ENCODE measurements at places on chromosomes 7 and 10.

DNA sequence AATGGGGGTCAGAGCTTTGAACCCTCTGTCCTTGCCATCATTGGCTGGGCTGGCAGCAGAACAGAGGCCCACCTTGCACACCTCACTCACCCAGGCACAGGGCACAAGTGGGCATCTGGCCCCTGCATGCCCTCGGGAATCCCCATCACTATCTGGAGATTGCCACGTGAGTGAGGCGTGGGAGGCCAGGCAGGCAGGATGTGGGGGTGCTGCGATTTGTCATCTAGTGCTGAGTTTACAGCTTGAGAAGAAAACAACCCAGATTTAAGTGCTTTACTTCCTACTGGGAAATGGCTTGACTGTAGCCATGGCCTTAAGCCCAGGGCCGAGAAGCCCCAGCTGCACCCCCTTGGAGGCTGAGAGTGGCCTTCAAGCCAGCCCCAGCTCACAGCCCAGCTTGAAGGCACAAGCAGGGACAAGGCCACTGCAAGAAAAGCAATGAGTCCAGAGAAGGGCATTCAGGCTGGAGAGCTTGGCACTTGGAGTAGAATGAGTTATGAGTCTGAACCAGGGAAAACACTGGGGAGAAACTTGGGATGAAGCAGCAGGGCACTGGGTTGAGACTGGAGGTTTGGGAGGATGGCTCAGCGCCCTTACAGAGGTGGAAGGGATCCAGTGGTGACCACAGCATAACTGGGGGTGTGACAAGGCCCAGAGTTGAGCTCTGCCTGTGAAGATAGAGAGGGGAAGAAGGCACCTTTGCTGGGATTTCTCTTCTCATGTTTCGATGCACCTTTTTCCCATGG, 123.0 kb downstream of the CXCL12 start:
- DNase-seq, result no peak

- no peak for DNase-seq
These were observed 85.9 kb downstream of the ANK3 start for GRCh38 chr10:60303778-60304177.

DNA sequence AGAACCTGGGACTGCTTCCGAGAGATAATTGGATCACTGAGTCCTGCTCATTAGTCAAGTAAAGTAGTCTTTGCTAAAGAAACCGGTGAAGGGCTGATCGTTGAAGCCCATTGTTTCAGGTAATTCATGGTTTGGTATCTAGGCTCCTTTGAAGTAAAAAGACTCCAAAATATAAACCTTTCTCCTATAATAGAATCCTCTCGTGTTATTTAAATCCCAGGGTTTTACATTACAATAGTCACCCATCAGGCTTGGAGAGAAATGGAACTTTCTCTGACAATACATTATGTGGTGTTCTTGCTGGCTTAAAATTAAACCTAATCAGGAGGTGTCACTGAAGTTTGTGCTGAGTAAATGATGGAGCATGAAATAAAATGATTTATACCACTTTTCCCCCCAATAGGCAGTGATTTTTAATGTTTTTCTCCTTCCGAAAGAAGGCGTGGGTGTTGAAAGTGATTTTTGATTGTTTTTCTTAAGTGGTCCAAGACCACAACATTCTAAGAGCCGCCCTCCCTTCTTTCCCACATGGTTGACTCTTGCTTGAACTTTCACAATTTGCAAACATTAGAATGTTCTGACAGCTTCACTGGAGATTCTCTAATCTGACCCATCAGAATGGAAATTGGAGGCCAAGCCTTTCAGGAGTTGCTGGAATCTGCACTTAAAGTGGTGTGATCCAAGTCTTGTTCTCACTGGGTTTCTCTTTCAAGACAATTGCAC, 44.2 kb downstream of the LRMDA start:
- DNase-seq, result no peak

DNA sequence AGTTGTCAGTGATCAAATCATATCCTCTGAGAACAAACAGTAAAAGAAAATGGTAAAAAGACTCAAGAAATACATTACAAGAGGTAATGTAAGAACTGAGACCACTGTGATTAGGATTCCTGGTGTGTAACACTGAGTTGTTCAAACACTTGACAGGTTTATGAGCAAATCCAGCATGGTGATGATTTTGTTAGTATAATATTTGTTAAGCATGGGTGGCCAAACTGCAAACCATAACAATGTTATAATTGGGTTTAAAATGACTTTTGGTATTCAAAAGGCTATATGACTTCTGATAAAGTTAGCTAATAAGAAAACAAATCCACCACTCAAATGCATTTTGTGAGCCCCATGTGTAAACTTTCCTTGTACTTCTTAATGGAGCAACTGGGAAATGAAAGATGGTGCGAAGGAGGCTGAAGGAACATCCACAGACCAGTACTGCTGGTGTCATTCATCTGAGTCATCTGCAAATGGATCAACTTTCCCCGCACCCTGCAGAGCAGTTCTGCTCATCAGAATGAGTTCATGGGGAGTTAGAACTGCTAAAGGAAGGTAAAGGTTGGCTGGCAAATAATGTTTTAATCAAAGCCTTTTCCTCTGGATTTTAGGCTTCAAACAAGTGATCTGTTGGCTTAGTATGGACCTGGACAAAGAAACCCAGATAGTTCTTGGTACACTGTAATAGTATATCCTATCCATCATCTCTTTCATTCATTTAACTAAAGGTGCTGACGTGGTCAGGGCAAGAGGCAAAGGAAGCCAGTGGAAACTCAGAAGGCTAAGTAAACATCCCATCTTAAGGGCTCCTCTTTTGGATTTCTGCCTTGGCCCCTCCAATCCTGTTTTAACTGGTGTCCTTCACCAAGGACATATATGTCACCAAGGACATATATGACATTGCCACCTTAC, 45.0 kb downstream of the AFAP1L2 start:
- DNase-seq, result no peak

DNA sequence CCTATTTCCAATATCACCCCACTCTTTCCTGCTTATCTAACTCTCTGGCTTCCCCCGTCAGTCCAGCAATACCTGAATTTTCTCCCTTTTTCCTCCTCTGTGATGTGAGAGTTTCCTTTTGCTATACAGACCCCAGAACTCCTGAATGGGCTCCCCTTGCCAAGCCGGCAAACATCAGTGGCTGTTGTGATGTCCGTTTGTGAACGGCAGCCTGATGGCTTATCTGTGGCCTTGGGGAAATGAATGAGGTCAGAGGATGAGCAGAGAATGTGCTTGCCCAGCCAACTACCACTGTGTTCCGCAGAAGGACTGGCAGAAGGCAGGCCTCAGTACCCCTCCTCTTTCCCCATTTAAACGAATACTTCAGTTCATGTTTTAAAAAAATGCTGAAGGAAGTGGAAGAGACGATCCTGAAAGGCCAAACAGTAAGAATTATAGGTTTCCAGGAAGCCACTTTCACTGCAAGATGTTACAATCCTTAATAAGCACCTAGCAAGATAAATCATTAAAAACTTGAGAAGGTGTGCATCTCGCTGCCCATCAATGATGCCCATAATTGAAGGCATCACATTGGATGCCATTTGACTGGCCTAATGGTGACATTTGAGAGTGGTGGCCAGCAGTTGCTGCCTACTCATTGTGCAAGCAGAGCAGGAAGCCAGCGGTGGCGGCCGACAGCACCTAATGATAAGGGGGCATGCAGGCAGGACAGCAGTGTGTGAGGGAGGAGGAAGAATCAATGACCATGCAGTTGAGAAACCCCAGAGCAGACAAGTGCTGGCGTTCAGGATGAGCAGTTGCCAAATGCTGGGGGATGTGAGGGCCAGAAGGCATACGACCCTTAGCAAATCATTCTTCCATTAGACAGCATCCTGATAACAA, 31.5 kb downstream of the SLC18A2 start:
- no peak for DNase-seq

GRCh38 chr7:139976838-139977656, 85.7 kb downstream of the PARP12 start:
- DNase-seq, result no peak

Measured in stimulated activated CD8-positive, alpha-beta memory T cell treated with anti-CD3 and anti-CD28 coated beads, Interleukin-15, amount 100 ng/mL, for 24 hours (primary cell).